ENCODE measurements at places on chromosomes 11 and 22.

DNA sequence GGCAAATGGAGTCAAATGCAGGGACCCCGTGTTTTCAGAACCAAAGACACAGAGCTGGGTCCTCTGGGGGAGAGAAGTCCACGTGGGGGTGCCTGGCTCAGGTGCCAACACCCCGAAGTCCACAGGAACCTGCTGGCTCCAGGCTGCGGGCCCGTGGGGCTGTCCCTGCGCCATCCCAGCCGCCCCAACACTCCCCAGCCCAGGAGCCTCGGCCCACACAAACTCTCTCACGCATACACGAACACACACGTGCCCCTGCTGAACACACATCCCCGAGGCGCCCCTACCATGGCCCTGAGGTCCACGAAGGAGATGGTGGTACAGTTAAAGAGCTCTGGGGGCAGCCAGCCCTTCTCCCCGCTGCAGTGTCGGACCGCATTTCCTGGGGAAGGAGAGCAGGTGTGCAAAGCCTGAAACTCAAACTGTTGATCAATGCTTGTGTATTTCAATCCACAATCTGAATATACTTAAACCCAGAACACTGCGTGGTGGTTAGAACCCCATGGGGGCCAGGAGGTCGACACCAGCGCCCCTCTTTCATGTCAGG lies 54.7 kb downstream of the TRMU start:
- no peak for DNase-seq

DNA sequence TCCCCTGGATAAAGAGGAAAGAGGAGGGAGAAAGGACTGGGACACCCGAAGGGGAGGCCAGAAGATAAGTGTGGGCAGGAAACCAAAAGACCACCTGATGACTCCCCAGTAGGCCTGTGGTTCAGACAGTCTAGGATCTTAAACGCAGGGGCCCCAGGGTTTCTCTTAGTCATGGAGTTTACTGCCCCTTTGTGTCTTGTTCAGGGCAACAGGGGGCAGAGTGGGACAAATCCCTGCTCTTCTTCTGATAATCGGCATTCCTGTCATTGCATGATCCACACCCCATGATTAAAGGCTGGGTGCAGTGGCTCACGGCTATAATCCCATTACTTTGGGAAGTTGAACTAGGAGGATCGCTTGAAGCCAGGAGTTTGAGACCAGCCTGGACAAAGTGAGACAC lies 4.7 kb upstream of the TMPRSS13 start:
- no peak for DNase-seq

- DNase-seq, result no peak
These were observed 20.8 kb downstream of the KRTAP5-6 start for GRCh38 chr11:1717745-1718144.

DNA sequence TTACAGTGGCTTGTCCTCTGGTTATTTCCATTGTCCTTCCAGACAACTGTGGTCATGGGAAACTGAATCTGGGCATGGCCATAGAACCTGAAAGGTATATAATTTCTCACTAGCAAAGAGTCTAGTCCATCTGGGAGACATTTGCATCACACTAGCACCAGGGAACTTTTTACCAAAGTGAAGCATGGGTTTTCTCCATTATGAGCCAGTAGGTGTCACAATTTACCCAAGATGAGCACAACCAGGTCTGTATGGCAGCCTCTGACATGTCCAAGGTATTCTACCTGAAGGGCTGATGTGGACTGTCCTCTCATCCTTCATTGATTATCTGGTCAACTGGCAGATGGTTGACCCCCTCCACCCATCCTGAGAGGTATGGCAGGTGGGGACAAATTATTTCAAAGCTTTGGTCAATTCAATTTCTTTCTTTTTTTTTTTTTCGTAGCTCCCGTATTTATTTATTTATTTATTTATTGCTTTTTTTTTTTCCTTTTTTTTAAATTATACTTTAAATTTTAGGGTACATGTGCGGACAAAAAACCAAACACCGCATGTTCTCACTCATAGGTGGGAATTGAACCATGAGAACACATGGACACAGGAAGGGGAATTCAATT lies 425.9 kb downstream of the TMEM135 start:
- DNase-seq, result no peak

DNA sequence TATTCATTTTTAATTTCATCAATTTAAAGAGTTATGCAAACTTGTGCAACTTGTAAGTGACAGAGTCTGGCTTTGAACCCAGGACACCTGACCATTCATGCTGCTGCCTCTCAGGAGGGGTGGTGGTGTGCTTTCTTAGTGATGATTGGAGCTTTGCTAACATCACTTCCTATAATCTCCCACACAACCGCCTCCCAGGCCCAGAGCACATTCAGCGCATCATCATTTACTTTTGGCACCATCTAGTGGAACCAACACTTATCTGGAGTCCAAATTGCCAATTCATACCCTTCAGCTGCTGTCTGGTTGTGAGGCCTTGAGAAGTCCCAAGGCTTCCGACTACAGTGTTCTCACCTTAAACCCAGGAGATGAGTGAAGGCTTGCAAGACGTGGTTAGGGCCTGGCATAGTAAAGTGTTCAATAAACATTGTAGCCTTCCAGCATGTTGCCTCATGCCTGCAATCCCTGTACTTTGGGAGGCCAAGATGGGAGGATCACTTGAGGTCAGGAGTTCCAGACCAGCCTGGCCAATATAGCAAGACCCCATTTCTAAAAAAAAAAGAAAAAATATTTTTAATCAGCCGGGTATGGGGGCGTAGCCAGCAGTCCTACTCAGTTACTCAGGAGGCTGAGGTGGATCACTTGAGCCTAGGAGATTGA lies 1.1 kb upstream of the TTLL1 start:
- DNase-seq, result no peak

DNA sequence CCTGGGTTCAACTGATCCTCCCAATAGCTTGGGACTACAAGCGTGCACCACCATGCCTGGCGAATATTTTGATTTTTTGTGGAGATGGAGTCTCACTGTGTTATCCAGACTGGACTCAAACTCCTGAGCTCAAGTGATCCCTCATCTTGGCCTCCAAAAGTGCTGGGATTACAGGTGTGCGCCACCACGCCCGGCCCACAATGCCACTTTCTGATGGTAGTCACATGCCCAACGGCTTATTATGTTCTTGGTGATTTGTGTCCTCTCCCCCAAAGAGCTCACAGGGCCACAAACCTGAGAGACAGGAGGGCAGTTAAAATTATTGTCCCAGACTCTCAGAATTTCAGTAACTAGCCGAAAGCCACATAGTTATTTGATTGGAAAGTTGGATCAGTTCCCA lies 9.6 kb downstream of the GRIK4 start:
- no peak for DNase-seq

DNA sequence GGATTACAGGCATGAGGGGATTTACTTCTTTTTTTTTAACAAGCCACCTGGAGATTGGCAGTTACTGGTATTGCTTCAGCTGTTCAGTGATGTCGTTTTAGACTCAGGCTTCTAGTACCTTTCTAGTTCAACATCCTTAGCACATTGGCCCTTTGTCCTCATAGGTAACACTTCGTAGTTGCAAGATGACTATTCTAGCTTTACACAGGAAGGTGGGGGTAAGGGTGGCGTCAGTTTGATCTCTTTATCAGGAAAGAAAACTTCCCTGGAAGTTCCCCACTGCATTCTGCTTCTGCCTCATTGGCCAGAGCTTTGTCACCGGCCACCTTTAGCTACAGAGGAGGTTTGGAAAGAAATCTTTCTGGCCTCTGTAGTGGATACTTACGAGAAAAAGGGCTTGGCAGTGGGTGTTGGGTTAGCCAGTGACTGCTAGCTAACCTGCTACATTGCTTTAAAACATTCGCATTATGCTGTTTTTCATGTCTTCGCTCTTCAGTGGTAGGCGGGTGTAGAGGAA lies 40.7 kb downstream of the SFI1 start:
- DNase-seq, result no peak

DNA sequence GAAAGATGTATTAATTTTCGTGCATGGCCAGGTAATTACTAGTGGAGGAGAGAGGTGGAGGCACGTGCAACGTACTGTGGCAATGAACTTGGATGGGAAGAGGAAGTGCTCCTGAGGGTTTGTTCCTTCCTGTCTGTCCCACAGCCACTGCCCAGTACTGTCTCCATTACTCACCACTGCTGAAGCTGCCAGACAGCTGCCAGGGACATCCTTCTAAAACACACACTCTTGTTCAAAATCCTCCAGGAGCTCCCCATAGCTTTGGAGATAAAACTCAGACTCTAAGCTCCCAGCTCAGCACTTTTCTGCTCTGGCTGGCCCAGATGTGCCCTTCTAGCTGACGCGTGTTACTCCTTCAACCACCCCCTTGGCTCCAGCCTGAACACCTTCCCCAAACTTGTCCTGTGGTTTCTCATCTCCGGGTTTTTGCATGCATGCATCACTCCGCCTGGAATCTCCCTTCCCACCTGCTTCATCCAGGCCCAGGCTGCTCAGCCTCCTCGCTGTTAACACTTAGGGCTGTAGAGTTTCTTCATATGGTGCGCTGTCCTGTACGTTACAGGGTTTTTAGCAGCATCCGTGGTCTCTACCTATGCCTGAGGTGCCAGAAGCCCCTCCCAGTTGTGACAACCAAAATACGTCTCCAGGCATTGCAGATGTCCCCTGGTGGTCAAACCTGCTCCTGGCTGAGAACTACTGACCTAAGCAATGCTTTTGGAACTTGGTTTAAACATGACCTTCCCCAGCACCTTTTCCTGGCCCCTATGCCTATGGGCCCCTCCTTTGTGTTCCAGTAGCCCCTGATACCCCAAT lies 69.5 kb downstream of the C11orf91 start:
- no peak for DNase-seq

DNA sequence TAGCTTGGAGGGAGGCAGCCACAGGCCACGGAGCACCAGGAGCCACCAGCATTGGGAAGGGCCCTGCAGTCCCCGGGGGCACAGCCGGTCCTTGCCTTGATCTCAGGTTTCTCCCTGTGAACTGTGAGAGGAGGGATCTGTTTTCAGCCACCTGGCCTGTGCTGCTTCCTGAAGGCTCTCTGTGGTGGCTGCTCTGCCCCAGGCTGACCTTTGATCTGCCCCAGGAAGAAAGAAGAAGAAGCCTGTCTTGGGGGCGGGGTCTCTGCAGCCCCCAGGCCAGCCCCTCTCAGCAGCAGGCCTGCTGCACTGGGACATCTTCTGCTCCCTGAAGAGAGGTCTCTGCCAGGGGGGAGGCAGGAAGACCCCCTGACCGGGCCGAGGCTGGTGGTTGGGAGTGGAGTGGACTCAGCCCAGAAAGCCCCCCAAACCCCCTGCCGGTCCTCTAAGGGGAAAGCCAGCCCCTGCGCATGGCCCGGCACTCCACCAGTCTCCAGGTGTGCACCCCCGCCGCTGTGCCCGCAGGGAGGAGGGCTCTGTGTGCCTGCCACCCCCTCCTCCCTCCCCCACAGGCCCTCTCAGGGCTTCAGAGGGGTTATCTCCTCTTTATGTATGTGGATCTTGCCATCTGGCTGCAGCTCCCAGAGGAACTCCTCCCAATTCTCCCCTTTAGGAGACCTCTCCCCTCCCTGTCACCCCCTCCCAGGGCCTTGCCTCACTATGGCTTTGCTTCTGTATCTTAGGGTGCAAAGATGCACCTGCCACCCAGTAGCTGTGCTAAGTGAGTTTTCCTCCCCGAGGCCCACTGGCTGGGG lies 675.3 kb downstream of the BRD1 start:
- DNase-seq, result no peak

- no peak for DNase-seq
These were observed 59.5 kb downstream of the CDKN1C start for GRCh38 chr11:2825889-2826678.

GRCh38 chr11:116893906-116894305 lies 56.5 kb upstream of the APOA1 start:
- DNase-seq, result no peak

GRCh38 chr11:109783840-109784239 lies 309.4 kb upstream of the ZC3H12C start:
- no peak for DNase-seq

DNA sequence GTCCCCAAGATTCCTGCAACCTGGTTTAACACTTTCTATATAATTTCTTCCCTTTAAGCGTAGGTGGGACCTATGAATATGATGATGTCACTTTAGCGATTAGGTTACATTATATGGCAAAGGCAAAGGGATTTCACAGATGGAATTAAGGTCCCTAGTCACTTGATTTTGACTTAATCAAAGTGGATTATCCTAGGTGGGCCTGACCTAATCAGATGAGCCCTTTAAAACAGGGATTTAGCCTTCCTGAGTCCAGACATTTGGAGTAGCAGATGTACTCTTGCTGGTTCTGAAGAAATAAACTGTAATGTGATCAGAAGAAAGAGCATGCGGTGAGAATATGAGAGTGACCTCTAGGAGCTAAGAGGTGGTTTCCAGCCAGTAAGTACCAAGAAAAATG lies 67.8 kb upstream of the LIN7C start:
- no peak for DNase-seq

DNA sequence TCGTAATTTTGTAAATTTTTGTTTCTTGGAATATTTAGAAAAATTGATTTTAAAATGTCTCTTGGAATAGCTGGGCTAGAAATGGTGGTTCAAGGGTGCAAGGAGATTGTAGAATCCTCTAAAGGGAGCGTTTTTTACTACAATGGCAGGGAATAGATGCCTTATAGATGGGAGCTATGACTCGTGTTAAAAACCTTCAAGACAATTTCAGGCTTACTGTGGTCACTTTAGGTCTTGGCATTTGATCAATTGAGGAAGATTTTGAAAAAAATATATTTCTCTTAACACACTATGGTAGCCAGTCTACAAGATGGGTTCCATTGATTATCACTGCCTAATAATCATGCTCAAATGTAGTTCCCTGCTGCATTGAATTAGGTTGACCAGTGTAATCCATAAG lies 25.0 kb downstream of the METTL15 start:
- no peak for DNase-seq

DNA sequence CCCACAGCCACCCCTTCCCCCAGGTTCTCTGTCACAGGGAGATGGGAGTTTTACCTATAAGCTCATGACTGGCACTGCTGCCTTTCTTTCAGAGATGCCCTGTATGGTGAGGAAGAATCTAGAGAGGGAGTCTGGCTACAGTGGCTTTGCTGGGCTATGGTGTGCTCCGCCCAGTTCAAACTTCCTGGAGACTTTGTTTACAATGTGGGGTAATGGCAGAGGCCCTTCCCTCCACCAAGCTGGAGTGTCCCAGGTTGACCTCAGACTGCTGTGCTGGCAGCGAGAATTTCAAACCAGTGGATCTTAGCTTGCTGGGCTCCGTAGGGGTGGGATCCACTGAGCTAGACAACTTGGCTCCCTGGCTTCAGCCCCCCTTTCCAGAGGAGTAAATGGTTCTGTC lies 143.5 kb downstream of the MSANTD4 start:
- no peak for DNase-seq

GRCh38 chr11:15141381-15141780 lies 26.7 kb downstream of the INSC start:
- DNase-seq, result no peak

GRCh38 chr11:44736791-44737190 lies 10.0 kb downstream of the TSPAN18 start:
- no peak for DNase-seq

GRCh38 chr22:29480512-29481264 lies 670 bp downstream of the NEFH start:
- DNase-seq, result no peak

All from stimulated activated CD8-positive, alpha-beta memory T cell treated with anti-CD3 and anti-CD28 coated beads, Interleukin-15, amount 100 ng/mL, for 24 hours (primary cell).